ENCODE measurements at places on chromosomes 7 and 10.

GRCh38 chr10:36412942-36413341 lies 712.5 kb upstream of the ANKRD30A start:
- DNase-seq, result no peak

GRCh38 chr7:72394016-72394415 lies 18.1 kb downstream of the CALN1 start:
- DNase-seq, result no peak

GRCh38 chr10:79434223-79434687 lies 11.2 kb downstream of the ZCCHC24 start:
- DNase-seq, result no peak

- no peak for DNase-seq
Observed at GRCh38 chr7:17054836-17055235, 173.1 kb upstream of the AGR3 start.

GRCh38 chr7:27163288-27164044 lies 1.9 kb downstream of the HOXA9 start:
- DNase-seq, result no peak

- DNase-seq, result no peak
Observed at GRCh38 chr7:64867863-64868440, 35.1 kb upstream of the ZNF273 start.

DNA sequence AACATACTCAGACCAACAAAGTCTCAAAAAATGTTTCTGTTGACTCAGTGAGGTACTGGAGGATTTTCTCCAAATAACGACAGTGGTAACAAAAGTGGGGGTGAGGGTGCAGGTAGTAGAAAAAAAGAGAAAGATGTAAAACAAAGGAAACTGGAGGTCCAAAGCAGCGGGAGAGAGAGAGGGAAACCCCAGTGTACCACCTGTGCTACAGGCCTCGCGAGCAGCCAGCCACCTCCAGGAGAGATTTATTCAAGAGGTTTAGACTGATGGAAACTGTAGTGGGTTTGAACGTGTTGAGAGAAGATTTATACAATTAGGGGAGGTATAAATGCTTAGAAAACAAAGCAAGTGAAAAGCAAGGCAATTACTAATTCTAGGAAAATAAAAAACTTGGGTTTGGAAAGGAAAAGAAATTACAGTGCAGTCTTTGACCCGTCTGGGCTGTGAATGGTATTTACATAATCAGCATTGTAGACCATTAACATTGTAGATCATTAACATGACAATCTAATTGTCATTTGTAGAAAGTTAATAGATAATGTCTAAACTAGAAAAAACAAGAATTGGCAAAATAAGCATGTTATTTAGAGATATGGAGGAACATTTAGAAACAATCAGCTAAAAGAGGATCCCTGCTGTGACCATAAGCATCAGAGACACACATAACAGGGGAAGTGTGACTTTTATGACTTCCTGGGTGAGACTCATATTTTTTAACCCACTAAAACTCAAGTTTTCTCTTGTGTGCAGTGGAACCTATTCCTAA lies 180.0 kb downstream of the RELN start:
- no peak for DNase-seq

DNA sequence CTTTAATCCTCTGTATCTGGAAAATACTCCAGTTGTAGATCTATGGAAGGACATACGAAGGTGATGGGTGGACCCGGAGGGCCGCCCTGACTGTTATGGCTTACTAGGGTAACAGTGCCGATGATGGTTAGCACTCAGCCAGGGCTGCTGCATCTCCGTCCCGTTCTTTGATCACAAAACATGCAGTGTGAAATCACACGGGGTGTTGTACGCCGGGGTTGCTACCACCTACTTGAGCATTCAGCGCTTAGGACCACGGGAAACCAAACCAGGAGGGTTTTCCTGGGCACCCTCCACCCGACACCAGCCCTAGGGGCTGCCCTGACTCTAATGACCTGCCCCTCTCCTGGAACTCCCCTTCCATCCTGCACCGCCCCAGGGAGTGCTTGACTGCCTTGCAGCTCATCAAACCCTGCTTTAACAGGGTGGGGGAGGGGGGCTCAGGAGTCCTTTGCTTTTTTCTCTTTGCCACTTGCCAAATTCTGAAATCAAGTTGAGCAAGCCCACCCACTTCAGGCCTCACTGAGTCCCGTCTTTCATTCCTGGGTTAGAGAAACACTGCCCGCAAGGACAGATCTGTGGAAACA lies 20.4 kb downstream of the ZNF775 start:
- DNase-seq, result no peak

DNA sequence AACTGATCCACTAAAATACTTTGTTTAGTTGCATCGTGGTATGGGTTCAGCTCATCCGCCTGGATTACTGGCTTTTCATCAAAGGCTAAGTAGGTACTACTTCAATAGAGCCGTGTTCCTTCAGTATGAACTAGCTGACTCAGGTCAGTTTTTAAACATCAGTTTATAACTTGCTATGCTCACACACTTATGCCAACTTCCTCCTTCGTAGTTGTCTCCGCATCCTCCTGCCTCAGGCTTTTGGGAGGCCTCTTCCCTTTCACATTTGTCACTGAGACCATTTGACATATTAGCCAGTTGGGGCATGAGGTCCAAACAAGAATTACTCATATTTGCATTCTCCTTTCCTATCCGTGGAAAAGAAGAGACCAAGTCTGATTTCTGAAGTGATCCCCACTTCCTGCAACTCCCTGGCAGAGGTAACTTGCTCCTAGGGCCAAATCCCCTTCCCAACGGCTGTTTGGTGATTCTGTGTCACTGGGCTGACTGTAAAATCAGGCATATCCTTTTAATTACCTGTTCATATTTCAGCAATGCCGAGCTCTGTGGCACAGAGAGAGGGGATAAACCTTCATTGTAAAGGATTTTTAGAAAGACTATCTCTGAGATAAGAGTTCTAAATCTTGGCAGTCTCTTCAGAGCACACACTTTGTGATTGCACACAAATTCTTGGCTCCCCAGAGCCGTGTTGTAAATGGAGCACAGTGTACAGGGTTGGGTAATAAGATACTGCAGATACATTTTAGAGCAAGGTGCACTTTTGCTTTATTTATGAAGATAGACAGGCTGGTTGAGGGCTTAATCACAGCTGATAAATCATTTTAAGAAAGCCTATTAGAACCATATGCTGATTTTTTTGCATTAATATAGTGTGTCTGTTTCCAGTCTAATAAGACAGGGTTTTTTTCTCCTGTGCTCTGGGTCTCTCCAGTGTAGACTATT lies 108.0 kb downstream of the CREB5 start:
- DNase-seq, result no peak

GRCh38 chr7:92735707-92736106 lies 100.7 kb downstream of the CDK6 start:
- DNase-seq, result no peak

GRCh38 chr10:1645896-1646295 lies 91.4 kb downstream of the ADARB2 start:
- no peak for DNase-seq

DNA sequence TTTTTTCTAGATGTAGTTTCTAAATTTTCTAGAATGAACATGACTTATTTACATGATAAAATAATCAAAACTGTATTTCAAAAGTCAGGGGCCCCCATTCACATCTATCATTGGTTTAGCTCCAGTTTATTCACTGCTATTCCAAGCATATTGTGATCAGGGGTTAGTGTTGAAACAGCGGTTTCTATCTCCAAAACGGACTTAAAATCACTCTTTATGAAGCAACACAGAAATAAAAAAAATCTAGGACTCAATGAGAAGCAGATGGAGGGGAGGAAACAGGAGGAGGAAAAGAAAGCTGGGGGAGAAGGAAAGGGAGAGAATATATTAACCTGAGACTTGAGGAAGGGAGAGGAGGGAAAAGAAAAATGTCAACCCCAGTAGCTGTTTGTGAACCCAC lies 14.8 kb upstream of the CH25H start:
- DNase-seq, result no peak

DNA sequence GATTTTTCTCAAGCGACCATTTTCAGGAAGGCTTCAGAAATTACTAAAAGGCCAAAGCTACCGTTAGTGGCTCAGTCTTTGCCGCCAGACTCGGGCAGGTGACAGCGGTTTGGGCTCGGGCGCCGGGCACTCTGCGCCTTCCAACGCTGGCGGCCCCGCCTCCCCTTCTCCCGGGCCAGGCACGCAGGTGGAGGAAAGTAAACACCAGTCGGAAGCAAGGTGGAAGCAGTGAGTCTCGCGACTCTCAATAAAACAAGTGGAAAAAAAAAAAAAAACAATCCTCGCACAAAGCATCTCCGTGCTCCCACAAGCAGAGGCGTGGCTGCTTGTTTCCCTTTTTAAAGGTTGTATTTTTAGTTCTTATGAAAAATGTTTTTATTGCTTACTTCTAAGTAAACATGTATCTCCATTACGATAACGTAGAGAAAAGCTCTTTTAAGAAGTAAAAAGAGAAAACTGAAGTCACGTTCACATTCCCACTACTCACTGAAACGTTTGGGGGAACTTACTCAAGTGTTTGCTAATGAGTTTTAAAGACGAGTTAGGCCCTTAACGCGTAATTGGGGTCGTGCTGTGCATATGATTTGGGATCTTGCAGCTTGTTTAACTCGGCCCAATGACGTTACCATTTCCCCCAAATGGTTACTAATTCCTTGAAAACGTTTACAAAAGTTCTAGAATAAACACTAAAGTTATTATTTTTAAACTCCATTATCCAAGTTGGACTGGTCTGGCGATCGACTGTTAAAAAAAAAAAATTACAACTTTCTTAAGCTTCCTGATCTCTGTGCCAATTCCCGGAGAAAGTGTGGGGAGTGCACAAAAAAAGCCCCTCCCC lies 864 bp downstream of the CDCA7L start:
- peak; percentile 11 for DNase-seq

DNA sequence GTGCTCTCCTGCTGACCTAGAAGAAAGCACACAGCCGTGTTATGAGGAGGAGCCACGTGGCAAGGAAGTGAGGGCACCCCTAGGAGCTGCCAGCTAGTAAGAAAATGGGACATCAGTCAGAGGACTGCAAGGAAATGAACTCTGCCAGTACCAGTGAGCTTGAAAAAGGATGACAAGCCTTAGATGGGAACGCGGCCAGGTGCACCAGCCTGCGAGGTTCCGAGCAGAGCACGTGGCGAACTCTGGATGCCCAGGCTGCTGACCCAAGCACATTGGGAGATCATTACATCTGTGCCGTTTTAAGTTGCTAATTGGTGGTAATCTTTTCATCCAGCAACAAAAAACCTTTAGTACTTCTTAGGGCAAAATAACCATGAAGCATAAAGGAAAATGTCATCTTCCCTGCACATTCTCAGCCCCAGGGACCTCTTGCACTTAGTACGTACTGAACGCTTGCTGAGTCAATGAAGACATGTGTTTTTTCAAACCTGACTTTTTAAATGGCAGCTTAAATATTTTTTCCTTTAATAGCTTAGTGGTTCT lies 69.4 kb downstream of the AMZ1 start:
- DNase-seq, result no peak

DNA sequence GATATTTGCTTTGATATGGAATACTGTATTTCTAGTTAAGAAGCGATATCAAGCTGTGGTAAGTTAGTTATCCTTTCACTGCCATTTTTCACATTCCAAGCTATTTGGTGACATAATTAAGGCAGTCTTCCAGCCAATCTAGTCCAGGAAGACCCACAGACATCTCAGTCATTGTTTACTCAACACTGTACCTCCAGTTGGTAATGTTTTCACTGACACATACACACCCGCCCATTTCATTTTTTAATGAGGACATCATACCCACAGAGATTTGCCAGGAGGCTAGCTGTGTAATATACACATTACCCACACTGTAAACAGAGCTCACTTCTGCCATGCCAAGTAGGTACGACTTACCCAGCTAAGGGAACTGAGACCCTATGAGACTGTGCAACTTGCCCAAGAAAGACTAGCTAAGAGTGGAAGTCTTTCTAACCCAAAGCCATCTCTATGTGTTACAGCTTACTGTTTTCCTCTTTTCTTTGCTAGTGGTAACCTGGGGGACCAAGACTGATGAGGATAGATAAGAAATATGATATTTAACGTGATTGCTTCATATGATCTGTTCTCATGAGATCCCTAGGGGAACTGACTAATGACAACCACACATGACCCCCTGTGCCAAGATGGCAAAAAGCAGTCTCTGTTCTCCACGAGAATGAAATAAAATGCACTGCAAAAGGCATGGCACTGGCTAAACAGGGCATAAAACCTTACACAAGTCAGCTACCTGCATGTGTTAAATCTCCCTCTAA lies 179.0 kb downstream of the DGKI start:
- DNase-seq, result no peak

DNA sequence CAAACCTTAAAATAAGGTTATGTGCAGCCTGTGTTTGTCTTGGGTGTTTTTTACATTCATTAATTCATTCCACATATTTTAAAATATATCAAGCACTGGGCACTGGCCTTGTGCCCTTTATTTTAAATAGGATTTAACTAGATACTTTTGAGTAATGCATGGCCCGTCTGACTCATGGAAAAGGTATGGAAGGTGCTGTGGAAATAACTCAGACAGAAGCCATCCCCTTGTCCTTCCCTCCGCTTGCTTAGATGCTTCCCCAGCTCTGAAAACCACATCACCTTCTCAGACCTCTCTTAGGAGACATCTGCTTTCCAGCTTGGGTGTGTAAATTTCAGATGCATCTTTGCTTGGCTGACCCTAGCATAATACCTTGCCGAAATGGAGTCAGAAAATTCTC lies 30.5 kb downstream of the SLC18A2 start:
- no peak for DNase-seq

DNA sequence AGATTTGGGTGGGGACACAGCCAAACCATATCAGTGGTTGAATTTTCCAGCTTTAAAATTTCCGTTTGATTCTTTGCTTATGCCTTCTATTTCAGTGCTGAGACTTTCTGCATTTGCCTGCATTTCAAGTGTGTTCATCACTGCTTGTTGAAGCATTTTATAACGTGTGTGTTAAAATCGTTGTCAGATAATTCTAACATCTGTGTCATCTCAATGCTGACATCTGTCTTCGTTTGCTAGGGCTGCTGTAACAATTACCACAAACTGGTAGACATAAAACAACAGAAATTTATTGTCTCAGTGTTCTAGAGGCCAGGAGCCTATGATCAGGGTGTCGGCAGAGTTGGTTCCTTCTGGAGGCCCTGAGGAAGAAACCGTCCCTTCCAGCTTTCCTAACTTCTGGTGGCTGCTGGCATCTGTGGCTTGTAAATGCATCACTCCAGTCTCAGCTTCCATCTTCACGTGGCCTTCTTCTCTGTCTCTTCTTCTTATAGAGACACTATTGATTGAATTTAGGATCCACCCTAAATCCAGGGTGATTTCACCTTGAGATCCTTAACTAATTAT lies 71.1 kb upstream of the SDK1 start:
- no peak for DNase-seq

GRCh38 chr10:96967847-96968246 lies 135.7 kb downstream of the LCOR start:
- no peak for DNase-seq

Data from activated CD8-positive, alpha-beta memory T cell treated with anti-CD3 and anti-CD28 coated beads for 1 hour (primary cell).